ENCODE measurements at places on chromosomes 5 and 9. TPM values are rescaled to one million over a fixed set of nuclear protein-coding genes. Genes with fewer than 3 reads are reported as not detected.

Gene TYRP1
- not detected for total RNA-seq

Gene ARHGEF39
- total RNA-seq: 5.5 TPM

Gene FGF10
- 2.2 TPM for total RNA-seq

Gene NUTM2F
- total RNA-seq: not detected

Gene PIP5K1B
- not detected for total RNA-seq

Gene CXCL14
- 0.13 TPM for total RNA-seq

Gene PRR16
- total RNA-seq: 26.3 TPM

Gene CDKN2A
- total RNA-seq: 1.8 TPM

Gene TOR2A
- 2.9 TPM for total RNA-seq

Gene CDH6
- total RNA-seq: 0.97 TPM

Gene TMED9
- 123 TPM for total RNA-seq

Gene FOXD4L4
- total RNA-seq: 0.13 TPM

Gene HMMR
- 13.2 TPM for total RNA-seq

Gene DPYSL3
- 111 TPM for total RNA-seq

Gene C9orf50
- total RNA-seq: 0.11 TPM

Gene KLF4
- total RNA-seq: 27.7 TPM

Gene GPX8
- total RNA-seq: 265 TPM

Gene ADGRD2
- not detected for total RNA-seq

Gene FOXE1
- not detected for total RNA-seq

Gene PCDHGB2
- 6.8 TPM for total RNA-seq

Gene PPP2R2B
- total RNA-seq: 1.8 TPM

Gene PAEP
- not detected for total RNA-seq

Gene PCDHA13
- total RNA-seq: 0.13 TPM

Gene PCDHGC5
- 8.1 TPM for total RNA-seq

Gene SLC34A3
- total RNA-seq: not detected

Gene SLC26A2
- total RNA-seq: 21.0 TPM

Gene ECSCR
- 1.5 TPM for total RNA-seq

Gene SV2C
- not detected for total RNA-seq

Gene RAB24
- 16.5 TPM for total RNA-seq

Gene RORB
- total RNA-seq: under 0.01 TPM

Gene PTAR1
- total RNA-seq: 86.6 TPM

Gene ATOX1
- 33.0 TPM for total RNA-seq

Gene WDR5
- 21.3 TPM for total RNA-seq

Gene PAX5
- not detected for total RNA-seq

Gene PCSK5
- 9.9 TPM for total RNA-seq

Gene PTPDC1
- total RNA-seq: 12.1 TPM

Gene ACSL6
- not detected for total RNA-seq

Gene WASHC1
- total RNA-seq: 3.1 TPM

Gene LCN6
- not detected for total RNA-seq

Gene CCDC192
- not detected for total RNA-seq

Gene GRIA1
- total RNA-seq: 9.1 TPM

Gene PLPP7
- total RNA-seq: 9.6 TPM

Gene TRIM41
- 12.9 TPM for total RNA-seq

Gene IL13
- not detected for total RNA-seq

Gene NKD2
- not detected for total RNA-seq

Gene TNFSF15
- 5.9 TPM for total RNA-seq

Gene GZMA
- total RNA-seq: not detected

Gene DRD1
- not detected for total RNA-seq

Gene TMEM245
- total RNA-seq: 53.4 TPM

Gene HRCT1
- 4.7 TPM for total RNA-seq

Gene DND1
- 0.13 TPM for total RNA-seq

Data from articular chondrocyte of knee joint (primary cell).